NCI-H1105 treated with DMSO at 0.1 percent for 48 hours (cell line): ENCODE measurements at places on chromosomes 2 and 18.
A peak's percentile ranks its signal among the peaks of the same experiment; 100 is the strongest.

DNA sequence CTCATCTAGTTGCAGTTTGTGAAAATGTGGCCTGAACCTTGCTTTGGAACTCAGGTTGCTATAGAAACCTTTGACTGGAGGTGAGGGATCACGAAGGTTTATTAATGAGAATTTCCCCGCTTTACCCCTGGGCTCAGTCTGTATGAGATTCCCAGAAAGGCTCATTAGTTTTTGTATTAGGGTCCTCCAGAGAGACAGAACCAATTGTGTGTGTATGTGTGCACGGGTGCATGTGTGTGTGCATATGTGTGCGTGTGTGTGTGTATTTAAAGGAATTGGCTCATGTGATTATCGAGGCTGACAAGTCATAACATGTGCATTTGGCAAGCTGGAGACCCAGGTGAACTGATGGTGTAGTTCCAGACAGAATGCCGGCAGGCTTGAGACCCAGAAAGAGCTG is 113.8 kb upstream of the DLX2 start:
- DNase-seq: peak; percentile 42

GRCh38 chr2:233029321-233029720 is 3.2 kb upstream of the NEU2 start:
- DNase-seq: no peak

- no peak for DNase-seq
These were observed 38.2 kb downstream of the LCT start for GRCh38 chr2:135798762-135799161.

- DNase-seq: no peak
These were observed 52.0 kb downstream of the PXDN start for GRCh38 chr2:1692342-1692741.

- DNase-seq: no peak
These were observed 28.9 kb downstream of the PPP3R1 start for GRCh38 chr2:68223419-68223818.

DNA sequence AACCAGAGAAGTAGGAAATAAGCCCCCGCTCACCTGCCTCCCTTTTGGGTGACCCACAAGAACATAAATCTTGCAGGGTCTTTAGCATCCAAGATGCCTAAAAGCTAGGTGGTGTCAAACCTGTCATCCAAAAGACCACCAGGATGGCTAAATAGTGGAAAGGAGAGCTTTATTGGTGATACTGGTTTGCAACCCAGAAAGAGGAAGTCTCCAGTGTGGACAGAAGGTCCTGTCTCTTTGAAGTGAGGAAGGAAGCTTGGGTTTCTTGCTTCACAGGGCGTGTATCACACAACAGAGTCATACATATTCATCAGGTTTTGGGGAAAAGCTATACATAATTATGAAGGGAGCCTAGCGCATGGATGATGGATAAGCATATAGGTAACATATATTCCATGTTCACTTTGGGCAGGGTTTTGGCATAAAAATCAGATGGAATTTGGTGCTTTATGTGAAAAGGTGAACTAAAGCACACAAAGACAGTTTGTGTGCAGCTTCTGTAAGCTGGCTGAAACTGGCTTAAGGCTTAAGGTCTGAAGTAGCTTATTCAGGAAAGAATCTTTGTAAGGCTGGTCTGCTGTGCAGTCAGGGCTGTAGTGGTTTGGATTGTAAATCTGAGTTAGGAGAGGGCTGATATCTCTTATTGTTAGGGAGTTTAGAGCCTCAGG is 102.2 kb upstream of the MSH2 start:
- DNase-seq: no peak

DNA sequence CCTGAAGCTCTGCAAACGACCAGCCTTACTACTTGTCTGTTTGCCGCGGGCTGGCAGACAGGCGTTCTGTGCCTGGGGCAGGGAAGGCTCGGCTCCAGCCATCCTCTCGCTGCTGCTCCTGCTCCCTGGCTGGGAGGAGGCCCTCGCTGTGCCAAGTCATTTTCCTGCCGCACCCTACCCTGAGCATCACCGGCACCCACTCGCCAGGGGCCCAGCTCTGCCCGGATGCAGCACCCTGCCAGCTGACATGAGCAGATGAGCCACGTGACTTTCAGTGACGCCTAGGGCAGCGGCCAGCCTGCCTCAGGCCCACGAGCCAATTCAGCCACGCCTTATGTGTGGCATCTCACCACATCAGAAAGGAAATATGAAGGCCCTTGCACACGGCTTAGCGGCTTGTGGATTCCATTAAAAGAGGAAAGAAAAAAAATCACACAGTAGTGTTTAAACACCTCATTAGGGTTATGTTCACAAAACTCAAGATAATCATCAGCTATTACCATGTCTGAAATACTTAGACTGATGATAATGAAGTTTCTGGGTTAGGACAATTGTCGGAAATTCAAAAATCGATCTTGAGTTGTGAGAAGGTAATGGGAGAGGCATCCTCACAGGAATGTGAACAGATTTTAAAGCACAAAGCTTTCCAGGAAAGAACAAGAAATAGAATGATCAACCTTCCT is 250.5 kb downstream of the TWIST2 start:
- DNase-seq: no peak

- DNase-seq: no peak
These were observed 106.3 kb downstream of the EPHA4 start for GRCh38 chr2:221465776-221466175.
